ENCODE measurements at places on chromosomes 11 and 22.

DNA sequence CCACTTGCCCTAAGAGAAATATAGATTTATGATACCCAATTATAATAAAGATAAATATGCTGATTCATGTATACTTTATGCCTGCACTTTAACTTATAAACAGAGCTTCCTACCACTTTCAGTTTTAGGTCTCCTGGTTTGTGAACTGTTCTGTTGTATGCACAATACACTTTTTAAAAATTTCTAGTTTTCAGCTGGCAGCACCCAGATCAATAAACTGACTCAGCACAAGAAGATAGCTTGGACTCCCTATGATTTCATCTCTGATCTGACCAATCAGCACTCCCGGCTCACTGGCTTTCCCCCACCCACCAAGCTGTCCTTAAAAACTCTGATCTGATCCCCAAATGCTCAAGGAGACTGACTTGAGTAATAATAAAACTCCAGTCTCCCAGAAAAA, 33.5 kb upstream of the FAM181B start:
- no peak for DNase-seq

DNA sequence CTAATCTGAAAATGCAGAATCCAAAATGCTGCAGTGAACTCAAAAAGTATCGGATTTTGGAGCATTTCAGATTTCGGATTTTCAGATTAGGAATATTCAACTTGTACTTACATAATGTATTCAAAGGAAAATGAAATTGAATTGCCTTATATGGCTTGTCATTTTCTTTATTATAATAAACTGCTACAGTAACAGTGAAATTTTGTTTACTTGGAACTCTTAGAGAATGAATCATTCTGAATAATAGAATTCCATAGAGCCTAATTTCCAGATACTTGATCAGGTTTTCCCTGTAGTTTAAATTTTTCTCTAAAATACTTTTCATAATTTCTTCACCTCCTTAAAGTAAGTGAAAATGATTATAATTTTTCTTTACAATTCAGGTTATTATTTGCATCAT, 17.3 kb downstream of the TTC17 start:
- DNase-seq = no peak

DNA sequence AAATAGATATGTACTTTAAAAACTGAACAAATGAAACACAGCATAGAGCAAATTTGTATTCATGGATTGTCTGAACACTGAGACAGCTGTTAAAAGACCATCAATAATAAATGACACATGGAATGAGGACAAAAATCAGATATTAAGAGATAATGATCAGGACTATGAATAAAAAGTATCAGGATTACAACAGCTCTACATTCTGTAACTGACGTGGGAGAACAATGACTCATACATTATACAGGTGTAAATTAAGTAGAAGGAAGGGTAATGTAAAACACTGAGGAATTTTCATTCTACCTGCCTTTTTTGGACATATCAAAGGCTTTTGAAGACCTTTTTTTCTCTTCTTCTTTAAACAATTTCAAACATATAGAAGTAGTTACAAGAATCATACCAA, 310.9 kb upstream of the ANO3 start:
- peak; percentile 9 for DNase-seq

DNA sequence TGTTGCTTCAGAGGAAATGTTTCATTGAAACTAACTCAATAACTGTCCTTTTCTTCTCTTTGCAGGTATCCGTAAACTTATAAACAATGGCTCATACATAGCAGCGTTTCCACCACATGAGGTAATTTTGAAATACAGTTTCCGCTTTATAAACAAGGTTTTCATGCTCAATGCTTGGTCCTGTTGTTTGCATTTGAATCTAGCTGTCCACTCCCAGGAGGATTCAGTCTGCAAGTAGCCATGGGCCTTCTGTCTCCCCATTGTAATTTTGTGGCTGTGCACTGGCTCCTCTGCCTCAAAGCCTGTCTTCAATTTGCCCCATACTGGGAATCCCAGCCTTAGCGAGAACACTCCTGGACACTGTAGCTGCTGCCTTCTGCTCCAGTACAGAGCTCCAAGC, 34.7 kb downstream of the MUC15 start:
- DNase-seq = no peak

DNA sequence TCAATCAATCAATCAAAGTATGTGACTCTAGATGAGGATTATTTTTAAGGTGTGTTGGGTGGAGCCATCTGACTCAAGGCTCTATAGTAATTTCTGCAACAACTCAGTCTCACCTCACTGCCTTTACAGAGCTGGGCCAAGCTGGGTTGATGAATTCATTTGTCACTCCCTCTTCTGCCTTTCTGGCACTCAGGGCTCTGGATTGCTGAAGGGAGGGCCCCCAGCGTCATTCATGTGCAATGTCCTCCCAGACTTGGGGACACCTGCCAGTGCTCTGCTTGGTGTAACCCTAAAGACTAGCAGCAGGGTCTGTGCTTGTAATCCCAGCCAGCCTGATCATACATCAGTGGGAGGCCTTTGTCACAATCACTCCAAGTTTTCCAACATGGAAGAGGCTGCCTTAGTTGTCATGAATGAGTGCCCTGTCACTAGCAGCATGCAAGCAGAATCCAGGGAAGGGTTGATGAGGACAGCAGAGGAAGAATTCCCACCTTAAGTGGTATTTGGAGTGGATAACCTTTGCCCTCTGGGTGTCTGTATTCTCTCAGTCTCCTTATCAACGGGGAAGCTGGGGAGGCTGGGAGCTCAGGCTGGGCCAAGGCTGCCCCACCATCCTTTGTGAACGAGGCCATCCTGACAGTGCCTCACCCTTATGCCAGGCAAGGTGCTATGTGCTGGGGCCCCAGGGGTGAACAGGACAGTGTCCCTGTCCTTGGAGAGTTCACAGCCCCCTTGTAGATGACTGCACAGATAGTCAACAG, 2.0 kb upstream of the TP53I11 start:
- DNase-seq = peak; percentile 32

DNA sequence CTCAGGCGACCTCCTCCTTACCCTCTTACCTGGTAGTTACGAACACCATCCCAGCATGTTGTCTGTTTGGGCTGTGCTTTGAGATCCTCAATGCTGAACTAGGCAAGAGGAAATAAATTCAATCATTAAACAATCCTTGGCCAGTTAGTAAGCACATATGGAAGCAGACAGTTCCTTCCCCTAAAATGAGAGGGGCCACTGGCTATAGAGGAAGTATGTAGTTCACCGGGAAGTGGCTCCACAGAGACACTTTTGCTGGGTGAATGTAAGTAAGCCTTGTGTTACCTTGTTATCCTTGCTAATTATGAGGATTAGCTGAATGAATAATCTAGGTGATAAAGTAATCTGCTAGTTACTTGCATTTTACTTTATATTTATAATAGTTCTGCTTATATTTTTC, 2.9 kb downstream of the THYN1 start:
- DNase-seq = no peak

DNA sequence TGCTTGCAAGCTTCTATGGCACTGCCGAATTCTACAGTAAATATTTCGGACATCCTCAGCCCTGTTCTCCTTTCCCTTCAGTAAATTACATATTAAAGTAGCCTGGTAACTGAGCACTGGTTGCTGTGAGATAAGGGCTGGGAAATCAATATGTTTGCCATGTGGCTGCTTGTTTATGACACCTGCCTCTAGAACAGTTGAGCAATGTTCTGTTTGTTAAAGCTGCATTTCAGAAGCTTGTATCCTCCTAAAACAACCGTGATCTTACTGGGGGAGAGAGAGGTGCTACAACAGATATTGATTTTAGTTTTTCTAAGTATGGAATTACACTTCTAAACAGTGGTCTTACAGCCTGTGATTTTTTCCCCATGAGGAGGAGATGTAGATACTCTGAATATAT, 39.4 kb downstream of the ZBTB16 start:
- peak; percentile 46 for DNase-seq

DNA sequence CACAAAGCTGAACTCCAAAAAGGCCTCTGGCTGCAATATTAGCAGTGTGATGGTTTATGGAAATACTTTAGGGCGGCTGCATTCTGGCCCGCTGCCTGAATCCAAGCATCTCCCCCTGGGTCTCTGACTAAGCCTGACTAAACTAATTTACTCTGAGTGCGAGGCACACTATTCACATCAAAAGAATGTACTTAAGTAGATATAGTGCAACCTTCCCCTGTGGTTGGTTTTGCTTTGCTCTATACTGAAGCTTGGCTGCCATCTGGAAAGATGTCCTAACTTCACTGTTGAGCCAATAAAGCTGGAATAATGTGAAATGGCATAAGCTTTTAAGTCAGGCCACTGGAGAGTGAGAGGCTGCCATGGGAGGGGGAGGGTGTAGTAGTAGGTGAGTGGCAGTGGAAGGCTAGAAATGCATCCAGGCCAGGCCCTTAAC, 321.6 kb downstream of the AASDHPPT start:
- DNase-seq = peak; percentile 99

- peak; percentile 28 for DNase-seq
These were observed 27.2 kb downstream of the TTC12 start for GRCh38 chr11:113341388-113342165.

GRCh38 chr11:35041070-35041554, 97.9 kb upstream of the CD44 start:
- DNase-seq = no peak

- DNase-seq = no peak
These were observed 11.4 kb downstream of the BCL9L start for GRCh38 chr11:118914178-118914918.

GRCh38 chr22:39498368-39498767, 3.7 kb upstream of the MIEF1 start:
- DNase-seq = no peak

DNA sequence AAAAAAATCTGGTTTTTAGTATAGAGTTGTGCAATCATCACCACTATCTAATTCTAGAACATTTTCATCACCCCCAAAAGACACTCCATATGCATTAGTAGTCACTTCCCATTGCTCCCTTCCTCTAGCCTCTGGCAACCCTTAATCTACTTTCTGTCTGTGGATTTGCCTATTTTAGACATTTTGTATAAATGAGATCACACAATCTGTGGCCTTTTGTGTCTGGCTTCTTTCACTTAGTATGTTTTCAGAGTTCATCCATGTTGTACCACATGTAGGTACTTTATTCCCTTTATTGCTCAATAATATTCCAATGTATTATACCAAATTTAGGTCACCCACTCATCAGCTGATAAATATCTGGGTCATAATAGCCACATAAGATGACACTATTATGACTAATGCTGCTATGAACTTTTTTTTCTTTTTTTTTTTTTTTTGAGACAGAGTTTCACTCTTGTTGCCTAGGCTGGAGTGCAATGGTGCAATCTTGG, 67.5 kb upstream of the SCUBE2 start:
- no peak for DNase-seq

GRCh38 chr22:50367778-50368500, 24.8 kb downstream of the PPP6R2 start:
- DNase-seq = no peak

- no peak for DNase-seq
These were observed 272.1 kb downstream of the FAM76B start for GRCh38 chr11:95517453-95517852.

DNA sequence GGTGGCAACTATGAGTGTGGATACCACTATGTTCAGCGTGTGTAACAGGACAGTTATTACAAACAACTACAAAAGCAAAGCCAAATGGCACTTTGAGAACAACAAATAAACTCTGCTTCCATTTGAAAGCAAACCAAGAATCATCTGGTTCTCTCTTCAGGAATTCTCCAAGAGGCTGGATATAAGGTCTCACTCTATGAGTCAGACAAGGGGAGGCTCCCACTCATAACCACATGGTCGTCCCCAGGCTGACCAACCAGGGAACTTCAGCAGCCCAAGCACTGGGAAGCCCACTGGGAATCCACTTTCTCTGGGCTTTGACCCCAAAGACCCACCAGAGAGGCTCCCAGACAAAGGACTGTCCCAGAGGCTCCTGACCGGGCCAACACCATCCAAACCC, 35.3 kb downstream of the DGCR2 start:
- peak; percentile 55 for DNase-seq

- peak; percentile 29 for DNase-seq
These were observed 38.6 kb upstream of the BMAL1 start for GRCh38 chr11:13238879-13239514.

GRCh38 chr22:49712195-49712791, 115.4 kb downstream of the BRD1 start:
- no peak for DNase-seq

DNA sequence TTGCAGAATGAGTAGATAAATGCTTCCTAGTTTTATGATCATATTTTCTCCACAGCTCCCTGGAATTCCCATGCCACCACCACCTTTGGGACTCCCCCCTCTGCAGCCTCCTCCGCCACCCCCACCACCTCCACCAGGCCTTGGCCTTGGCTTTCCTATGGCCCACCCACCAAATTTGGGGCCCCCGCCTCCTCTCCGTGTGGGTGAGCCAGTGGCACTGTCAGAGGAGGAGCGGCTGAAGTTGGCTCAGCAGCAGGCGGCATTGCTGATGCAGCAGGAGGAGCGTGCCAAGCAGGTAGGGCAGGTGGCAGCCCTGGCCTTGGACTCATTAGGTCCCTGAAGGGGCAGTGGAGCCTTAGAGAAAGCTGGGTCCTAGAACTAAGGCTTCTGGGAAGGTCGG, 2.9 kb downstream of the SF3B2 start:
- no peak for DNase-seq

DNA sequence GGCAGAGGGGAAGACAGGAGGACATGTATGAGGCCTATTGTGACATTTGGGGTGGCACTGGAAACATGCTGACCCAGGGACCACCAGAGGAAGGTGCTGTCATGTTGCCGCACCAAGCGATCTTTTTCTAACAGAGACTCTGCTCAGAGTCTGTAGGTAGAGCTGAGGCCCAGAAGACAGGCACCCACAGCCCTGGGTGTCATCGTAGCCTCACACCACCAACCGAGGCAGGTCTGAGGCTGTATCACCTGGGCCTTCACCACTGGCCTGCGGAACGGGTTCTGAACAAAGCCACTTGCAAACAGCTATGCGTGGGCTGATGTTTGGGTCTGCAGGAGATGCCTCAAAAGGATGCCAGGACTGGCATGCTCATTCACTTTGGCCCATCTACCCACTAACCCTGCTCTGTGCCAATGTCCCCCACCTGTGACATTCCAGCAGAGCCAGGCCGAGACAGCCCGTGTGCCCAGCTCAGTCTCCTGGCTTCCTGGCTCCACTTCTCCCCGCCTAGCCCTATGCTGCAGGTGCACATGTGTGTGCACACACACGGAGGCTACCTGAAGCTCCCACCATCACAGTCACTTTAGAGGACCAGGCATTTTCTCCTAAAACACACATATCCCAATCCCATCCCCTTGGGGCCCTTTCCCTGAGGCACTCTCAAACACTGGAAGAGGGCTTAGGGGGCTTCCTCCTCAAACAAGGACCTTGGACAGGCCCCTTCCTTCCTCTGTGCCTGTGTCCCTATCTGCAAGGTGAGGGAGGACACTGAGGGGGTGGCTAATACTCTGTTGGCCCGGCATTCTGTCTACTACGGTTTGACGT, 3.6 kb downstream of the TRIM29 start:
- no peak for DNase-seq

DNA sequence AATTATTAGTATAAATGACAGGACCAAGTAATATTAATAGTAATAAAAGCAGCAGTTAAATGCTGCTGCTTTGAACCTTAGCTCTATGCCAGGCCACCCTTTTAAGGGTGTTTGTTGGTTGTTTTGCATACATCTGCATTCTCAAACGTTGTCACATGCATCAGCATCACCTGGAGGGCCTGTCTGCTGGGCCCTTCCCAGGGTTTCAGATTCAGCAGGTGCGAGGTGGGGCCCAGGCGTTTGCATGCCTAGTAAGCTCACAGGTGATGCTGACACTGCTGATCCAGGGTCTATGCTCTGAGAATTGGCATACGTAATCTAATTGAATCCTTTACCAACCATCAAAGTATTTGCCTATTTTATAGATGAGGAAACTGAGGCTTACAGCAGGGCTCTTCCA, 246.5 kb downstream of the CADM1 start:
- DNase-seq = no peak

Data from renal cortical epithelial cell (primary cell).